ENCODE measurements at places on chromosomes 3 and 15.

DNA sequence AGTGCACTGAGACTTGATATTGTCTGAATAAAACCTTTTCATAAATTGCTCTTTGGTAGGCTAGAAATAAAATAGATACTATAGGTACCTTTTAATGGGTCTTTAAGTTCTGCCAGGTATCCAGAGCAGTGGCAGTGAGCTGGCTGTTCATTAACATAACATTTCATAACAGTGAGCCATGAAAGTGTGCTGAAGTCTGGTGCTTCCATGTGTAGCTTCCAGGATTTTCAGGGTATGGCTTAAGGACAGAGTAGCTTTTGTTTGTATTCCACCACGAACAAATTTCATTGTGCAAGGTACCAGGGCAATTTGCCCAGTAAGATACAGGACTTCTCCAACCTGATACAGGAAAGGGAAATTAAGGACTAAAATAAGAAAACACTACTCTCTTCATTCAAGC is 124.7 kb upstream of the NANOGP8 start:
- DNase-seq: no peak

DNA sequence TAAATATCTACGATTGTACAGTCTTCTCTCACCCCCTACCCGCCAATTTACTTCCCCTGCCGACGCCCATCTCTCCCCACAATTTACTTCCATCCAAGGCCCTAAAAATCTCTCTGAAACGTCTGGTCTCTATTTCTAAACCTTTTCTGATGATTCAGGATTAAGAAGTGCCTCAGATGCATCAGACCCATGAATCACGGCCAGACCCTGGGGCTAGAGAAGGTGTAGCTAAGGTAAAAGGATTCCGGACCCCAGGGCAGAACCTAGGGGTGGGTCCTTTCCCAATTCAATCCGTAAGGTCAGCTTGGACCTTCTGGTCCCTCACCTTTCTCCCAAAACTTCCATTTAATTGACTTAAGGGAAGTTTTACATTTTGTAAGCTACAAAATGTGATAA is 46.4 kb downstream of the LRIG1 start:
- no peak for DNase-seq

GRCh38 chr15:43789409-43789808 is 2.7 kb upstream of the SERF2 start:
- no peak for DNase-seq

GRCh38 chr3:2554656-2555055 is 456.0 kb downstream of the CNTN4 start:
- no peak for DNase-seq

DNA sequence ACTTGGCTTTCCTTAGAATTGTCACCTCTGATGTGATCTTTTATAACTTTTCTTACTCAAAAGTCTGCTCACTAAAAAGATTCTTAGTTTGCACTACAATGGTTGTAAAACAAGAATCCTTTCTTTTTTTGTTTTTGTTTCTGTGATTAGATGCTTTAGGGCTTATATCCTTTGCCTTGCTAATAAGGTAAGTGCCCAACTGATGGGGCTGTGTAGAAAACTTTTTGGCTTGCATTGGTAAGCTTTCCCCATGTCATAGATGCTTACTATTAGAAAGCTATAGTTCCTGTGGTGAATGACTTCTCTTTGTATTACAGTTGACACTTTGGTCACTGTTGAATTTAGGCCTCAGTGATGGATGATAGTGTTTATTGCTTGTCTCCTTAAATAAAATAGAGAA is 5.1 kb downstream of the ABHD5 start:
- DNase-seq: no peak

DNA sequence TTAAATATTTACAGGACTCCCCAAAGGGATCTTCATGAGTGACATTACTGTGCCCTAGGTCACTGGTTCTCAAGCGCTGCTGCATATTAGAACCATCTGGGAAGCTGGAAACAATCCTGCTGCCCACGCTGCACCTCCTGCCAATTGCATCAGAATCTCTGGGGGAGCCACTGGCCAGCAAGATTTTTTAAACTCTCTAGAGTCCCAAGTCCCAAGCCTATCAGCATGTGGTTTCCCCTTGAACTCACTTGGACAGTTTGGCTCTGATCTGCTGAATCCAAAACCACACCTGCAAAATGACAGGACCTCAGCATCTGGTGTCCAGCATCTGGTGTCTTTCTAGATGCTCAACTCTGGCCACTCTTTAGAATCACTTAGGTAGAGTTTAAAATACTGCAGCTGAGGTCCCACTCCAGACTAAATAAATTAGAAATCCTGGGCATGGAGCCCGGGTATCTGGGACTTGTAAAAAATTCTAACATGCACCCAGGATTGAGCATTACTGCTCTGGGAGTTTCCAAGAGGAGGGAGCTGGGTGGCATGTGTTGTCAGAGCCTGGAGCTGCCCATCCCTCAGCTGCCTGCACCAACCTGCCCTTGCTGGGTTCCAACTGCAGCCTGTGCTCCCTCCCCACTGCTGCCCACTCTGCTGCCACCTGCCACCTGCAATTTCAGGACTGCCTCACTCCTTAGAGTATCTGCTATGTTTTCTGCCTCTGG is 311.3 kb downstream of the SLC9A9 start:
- DNase-seq: no peak

DNA sequence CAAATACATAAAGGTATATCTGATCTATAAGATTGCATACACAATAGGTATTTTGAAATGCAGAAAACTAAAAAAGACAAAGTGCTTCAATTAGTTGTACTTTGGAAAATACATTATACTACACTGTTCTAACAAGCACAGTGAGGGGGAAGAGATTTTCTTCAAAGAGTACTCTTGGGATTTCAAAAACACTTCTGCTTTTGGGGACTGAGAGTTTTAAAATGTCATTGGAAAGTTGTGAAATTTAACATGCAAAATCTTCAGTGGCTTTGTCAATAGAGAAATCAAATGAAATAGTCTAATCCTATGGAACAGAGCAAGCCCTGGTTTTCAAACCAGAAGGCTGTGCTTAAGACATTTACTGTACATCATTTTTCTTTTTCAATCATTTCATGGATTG is 322.2 kb upstream of the SEMA6D start:
- no peak for DNase-seq

DNA sequence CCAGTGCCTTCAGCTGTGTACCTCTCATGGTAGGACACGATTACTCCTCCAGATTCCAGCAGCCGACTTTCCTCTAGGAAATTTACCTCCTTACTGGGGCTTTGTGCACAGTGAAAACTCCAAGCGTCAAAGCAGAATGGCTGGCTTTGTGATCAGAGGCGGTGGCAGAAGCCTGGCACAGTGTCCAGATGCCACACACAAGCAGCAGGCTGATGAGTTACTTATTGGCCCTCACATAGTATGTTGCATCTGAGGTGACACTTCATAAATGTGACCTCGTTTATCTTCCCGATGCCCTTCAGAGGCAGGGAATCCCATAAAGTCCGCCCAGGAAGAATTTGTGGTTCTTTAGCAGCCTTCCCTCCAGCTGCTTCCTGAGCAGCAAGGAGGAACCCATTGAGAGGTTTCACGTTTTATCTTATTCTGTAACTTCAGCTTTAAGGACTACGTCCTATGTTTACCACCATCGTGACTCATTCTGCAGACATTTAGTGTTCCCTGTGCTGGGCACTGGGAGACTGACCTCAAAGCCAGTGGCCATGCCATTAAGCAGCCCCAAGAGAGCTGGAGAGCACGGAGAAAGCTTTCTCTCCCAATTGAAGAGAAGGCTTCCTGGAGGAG is 107.1 kb upstream of the C15orf61 start:
- no peak for DNase-seq

DNA sequence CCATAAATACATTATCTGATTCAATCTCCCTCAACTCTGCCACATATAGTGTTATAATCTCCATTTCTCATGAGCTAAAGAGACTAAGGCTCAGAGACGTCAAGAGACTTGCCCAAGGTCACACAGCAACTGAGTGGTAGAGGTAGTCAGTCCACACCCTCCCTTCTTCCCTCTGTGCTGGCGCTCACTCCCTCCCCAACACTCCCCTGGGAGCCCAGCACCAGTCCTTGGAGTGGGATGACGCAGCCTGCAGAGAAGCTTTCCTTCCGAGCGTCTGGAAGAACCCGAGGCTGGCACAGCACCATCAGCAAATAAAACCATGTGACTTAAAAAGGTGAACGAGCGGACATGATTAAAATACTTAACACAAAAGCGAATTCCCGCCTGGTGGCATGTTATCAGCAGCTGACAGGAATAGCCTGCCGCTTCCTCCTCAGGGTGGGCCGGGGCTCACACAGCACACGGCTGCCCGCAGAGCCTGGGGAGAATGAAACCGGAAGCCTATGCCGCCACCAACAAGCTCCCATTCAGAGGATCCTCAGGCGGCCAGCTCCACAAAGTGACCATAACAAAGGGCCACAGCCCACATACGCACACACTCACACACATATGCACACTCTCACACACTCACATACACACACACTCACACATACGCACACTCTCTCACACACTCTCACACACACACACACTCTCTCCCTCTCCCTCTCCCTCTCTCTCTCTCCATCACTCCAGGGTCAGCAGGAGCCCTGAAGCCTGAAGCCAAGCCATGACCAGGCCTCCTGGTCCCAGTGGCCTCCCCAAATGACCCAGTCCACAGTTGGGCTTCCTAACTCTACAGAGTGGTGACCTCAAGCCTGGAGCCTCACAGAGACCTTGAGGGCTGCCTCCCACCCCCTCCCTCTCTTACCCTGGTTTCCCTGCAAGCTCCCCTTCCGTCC is 120.5 kb downstream of the XXYLT1 start:
- peak; percentile 97 for DNase-seq

DNA sequence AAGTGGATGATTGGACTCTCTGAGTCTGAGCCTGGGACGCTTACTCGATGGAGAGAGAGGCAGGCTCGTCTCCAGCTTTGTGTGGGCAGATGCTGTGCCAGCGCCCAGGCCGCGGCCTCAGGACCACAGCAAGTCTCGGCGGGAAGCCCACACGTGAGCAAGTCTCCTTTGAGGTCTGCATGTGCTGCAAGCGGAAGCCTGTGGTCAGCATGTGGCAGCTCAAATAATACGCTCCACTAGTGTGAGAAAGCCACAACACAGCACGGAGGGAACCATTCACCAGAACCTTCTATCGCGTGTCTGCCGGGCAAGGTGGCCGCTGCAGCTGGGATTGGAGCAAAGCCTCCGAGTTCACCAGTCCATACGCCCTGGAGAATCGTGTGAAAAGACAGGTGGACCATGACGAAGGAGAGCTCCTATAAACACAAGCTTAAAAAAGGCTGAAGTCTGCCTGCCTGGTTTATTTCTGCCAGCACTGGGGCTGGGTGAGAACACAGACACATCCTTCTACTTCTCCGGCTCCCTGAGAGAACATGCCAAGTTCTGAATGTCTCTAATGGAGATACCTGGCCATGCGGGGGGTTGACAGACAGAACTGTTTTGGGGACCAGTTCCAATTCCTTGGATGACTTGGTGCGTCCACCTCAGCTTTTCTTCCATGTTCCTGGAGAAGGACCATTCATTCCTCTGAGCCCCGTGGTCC is 82.0 kb upstream of the LRIG1 start:
- DNase-seq: no peak

DNA sequence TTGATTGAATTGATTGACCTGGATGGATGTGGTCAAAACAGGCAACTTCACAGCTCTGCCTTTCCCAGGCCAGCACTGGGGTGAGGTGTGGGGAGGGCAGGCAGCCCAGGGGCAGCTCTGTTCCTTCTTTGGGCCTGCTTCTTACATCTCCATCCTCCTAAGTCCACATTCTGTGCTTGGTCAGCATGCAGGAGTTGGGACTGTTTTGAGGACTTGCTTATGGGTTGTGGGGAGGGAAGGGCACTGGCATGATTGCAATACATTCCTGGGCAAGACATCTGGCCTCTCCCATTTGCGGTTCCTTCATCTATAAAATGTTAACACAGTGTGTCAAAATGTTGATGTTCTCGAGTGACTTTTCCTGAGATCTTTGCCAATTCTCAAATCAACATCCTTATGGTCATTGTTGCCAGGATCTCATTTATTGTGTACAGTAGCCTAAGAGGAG is 84.1 kb downstream of the ST6GAL1 start:
- DNase-seq: no peak

- DNase-seq: no peak
Observed at GRCh38 chr3:161305095-161305991, 66.0 kb downstream of the SPTSSB start.

- DNase-seq: no peak
Observed at GRCh38 chr3:45319231-45319995, 69.0 kb upstream of the LARS2 start.

DNA sequence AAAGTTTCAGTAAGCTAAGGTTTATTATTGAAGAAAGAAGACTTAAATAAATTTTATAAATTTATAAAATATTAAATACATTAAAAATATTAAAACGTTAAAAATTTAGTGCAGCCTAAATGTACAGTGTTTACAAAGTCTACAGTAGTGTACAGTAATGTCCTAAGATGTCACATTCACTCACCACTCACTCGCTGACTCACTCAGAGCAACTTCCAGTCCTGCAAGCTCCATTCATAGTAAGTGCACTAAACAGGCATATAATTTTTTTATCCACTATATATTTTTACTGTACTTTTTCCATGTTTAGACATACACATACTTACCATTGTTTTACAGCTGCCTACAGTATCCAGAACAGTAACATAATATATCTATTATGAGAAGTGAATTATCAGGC is 51.5 kb downstream of the TJP1 start:
- no peak for DNase-seq

DNA sequence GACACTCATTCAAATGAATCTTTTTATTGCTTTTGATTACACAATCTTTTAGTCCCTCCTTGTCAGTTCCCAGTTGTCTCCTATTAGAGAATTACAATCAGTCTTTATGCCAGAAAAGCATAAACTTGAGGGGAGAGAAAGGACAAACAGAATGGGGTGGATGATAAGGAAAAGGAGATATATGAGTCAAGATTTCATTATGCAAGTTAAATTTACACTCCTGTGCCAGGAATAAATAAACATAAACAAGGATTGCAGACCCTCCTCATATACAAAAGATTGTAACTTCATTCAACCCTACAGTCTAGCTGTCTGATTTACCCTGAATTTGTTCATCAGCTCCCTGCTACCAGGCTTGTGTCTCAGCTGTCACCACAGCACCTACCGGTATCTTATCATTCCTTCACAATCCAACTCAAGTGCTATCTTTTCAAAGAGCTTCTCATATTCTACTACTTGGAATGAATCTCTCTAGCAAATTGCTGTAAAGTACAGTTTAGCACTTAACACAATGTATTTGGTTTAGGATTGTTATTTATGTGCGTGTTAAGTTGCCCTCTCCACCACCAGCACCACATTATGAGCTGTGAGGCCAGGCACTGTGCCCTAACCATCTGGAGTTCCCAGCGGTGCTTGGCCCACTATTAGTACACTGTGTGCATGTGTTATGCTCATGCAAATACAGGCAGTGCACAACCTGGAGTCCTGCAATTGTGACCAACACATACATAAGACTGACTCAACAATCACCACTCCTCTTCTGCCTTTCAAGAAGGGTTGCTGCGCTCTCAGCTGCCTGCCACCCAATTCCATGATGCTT is 504.1 kb downstream of the TBL1XR1 start:
- no peak for DNase-seq

GRCh38 chr3:173938159-173938558 is 540.6 kb downstream of the NLGN1 start:
- peak; percentile 49 for DNase-seq

- DNase-seq: no peak
Observed at GRCh38 chr15:52714968-52715367, 35.8 kb upstream of the ATOSA start.

- DNase-seq: peak; percentile 34
Observed at GRCh38 chr15:96053031-96053780, 277.3 kb upstream of the NR2F2 start.

Measured in DMS79 treated with DMSO at 0.1 percent for 48 hours (cell line).